CD8-positive, alpha-beta memory T cell (primary cell): ENCODE measurements at places on chromosomes 6 and 20.
A peak's percentile ranks its signal among the peaks of the same experiment; 100 is the strongest.

- peak; percentile 44 for DNase-seq
These were observed 13.0 kb downstream of the PIM1 start for GRCh38 chr6:37182736-37183590.

GRCh38 chr6:62298745-62299392 is 12.8 kb upstream of the KHDRBS2 start:
- no peak for DNase-seq

GRCh38 chr20:44483112-44483511 is 7.4 kb downstream of the TTPAL start:
- DNase-seq = no peak

GRCh38 chr20:25574411-25574810 is 10.9 kb downstream of the NINL start:
- DNase-seq = no peak

GRCh38 chr6:96196633-96197032 is 180.9 kb downstream of the FUT9 start:
- no peak for DNase-seq

GRCh38 chr20:33687370-33687915 is 1.3 kb upstream of the E2F1 start:
- DNase-seq = no peak

GRCh38 chr6:28407401-28407800 is 7.9 kb upstream of the ZSCAN12 start:
- no peak for DNase-seq

- DNase-seq = no peak
These were observed 612.5 kb upstream of the HS3ST5 start for GRCh38 chr6:114955363-114955762.

DNA sequence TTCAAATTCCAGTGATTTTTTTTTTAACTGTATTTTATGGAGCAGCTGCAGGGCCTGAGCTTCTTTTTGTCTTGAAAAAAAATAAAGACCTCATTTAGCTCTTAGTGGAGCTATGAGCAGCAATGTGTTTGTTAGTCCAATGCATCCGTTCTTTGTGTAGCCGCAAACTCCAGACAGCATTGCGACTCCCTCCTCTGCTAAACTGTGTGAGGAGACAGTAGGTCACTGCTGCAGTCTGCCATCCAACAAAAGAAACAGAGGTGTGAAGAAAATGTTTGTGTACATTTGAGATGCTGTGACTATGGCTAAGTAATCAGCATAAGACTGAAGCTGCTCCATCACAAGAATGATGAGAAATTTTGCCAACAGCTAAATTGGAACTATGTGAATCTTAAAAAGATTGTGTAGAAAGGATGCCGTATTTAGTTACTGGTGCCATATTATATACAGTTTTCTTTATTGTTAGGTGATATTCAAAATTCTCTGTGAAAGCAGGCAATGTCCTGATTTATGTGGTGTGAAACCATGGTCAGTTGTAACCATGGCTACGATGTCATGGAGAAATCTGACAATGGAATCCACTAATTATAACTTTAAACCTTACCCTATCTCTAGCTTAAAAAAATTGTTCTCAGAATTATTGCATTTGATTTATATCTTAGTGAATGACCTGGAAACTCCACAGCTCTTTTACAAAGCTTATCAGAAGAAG is 428.8 kb upstream of the EPHA7 start:
- DNase-seq = no peak

- peak; percentile 82 for DNase-seq
These were observed 1.2 kb upstream of the C6orf62 start for GRCh38 chr6:24720131-24720603.

DNA sequence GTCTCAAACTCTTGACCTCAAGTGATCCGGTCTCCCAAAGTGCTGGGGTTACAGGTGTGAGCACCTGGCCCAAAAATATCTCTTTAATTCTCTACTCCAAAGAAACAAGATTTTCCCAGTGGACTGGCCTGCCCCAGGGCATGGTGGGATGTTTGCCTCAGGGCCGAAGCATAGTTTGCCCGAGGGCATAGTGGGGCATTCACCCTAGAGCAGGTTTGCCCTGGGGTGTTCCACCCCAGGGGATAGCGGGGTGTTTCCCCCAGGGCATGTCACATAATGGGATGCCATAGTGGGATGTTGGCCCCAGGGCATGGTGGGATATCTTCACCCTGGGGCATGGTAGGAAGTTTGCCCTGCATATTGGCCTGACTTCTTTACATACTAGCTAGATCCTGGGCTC is 97.2 kb downstream of the VEGFA start:
- no peak for DNase-seq

GRCh38 chr6:33344701-33345697 is 27.5 kb upstream of the ZBTB22 start:
- peak; percentile 85 for DNase-seq

GRCh38 chr20:62706344-62706743 is 2.3 kb upstream of the NTSR1 start:
- DNase-seq = no peak

DNA sequence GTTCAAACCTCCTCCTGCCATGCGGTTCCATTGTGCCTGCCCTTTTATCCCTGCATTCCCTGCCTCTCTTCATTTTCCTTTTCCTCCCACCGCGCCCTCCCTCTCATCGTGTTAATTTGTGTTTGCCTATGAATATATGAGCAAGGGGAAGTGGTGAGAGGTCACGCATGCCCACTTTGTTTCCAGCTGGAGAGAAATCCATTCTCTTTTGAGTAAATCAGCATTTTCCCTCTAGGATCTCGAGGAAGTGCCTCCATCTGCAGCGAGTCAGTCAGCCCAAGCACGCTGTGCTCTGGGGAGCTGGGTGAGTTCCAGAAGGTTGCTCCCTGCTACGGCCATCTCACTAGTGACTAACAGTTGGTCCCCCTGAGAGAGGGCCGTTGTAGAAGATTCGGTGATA is 42.9 kb downstream of the CDH26 start:
- DNase-seq = no peak

DNA sequence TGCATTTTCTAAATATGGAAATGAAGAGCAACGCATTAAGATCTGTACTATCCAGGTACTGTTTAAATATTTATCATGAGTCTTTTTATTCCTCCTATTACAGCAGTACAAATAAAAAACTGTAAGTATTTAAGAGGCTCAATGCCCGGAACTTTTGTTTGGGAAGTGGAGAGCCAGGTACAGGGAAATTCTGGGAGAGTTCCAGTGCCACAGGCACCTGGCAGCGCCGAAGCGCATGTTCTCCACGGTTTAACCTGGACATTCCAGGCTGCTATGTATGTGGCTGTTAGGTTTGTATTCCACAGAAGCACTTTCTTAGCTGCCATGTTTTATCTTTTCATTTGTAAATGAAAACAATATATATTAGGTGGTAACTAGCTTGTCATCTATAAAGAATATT is 81.7 kb downstream of the PREP start:
- no peak for DNase-seq

DNA sequence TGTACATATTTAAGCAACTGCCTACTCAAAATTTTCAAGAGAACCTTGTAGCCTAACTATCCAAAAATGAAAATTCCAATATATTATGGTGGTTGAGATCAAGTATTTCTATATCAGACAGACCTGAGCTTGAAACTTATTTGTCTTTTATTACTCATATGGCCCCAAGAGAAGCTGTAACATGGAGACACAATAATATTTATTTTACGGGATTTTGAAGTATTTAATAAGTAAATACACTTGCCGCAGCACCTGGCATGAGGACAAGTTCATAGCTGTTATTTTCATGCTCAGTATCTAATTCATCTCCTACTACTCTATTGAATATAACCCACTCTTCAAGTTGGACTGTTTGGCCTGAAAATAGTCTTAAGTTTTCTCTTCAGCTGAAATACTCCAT is 28.0 kb downstream of the PTPRK start:
- no peak for DNase-seq

- DNase-seq = no peak
These were observed 1286.4 kb downstream of the GRIK2 start for GRCh38 chr6:102679865-102680264.

DNA sequence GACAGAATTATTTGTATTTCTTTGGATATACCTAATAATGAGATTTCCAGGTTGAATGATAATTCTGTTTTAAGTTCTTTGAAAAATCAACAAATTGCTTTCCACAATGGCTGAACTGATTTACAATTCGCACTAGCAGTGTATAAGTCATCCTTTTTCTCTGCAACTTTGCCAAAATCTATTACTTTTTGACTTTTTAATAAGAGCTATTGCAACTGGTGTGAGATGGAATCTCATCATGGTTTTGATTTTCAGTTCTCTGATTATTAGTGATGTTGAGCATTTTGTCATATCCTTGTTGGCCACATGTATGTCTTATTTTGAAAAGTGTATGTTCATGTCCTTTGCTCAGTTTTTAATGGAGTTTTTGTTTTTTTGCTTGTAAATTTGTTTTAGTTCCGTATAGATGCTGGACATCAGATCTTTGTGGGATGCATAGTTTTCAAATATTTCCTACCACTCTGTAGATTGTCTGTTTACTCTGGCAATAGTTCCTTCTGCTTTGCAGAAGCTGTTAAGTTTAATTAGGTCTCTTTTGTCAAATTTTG is 409.8 kb upstream of the CITED2 start:
- no peak for DNase-seq

- DNase-seq = no peak
These were observed 789.2 kb upstream of the SLC35B3 start for GRCh38 chr6:9224539-9224938.

- no peak for DNase-seq
These were observed 76.6 kb downstream of the TRERF1 start for GRCh38 chr6:42375007-42375635.

DNA sequence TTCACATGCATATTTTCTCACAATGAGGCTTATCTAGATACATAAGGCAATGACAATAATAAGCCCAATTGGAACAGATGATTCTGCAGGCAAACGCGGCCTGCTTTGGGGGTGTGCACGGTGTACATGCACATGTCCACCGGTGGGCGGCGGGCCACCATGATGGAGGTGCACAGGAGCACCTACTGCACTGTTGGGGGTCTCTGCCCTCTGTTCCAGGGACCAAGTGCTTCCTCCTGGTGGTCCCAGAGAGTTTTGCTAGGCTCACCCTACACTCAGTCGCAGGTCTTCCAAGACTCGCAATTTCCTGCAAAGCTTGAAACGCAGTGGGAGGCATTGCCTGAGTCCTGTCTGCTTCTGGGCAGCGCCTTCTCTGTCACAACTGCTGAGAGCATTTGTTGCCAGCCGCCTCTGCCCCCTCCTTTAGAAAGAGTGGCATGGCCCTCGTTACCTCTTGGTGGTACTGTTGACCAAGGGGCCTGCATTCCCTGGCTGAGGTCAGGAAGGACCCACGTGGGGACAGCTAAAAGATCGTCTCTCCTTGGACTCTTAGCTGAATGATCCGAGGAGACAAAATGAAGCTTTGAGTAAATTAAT is 135.3 kb downstream of the ERMARD start:
- DNase-seq = no peak

DNA sequence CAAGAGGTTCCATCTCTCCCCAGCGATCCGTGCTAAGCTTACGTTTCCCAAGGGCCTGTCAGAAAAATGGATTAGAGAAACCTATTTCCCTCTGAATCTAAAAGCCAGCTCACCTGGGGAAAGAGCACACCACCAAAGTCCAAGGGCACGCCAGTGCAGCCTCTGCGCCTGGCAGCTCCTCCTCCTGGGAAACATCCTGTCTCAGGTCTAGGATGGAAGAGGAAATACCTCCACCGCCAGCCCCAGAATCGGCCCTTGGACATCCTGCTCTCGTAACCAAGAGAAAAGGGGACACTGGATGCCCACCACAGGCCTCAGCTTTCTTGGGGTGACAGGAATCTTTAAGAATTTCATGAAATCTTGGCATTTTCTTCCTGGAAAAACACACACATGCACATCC is 18.7 kb downstream of the RAMACL start:
- no peak for DNase-seq

- DNase-seq = no peak
These were observed 35.5 kb upstream of the MAFB start for GRCh38 chr20:40724566-40724965.

- no peak for DNase-seq
These were observed 548.0 kb downstream of the TBC1D32 start for GRCh38 chr6:120786256-120786655.

GRCh38 chr6:5665667-5666066 is 341.1 kb downstream of the NRN1 start:
- DNase-seq = peak; percentile 12

- DNase-seq = no peak
These were observed 64.1 kb downstream of the KIZ start for GRCh38 chr20:21189761-21190523.

GRCh38 chr20:64130876-64131275 is 23.5 kb upstream of the NPBWR2 start:
- no peak for DNase-seq

- no peak for DNase-seq
These were observed 105.5 kb downstream of the AGPAT4 start for GRCh38 chr6:161168281-161168891.

DNA sequence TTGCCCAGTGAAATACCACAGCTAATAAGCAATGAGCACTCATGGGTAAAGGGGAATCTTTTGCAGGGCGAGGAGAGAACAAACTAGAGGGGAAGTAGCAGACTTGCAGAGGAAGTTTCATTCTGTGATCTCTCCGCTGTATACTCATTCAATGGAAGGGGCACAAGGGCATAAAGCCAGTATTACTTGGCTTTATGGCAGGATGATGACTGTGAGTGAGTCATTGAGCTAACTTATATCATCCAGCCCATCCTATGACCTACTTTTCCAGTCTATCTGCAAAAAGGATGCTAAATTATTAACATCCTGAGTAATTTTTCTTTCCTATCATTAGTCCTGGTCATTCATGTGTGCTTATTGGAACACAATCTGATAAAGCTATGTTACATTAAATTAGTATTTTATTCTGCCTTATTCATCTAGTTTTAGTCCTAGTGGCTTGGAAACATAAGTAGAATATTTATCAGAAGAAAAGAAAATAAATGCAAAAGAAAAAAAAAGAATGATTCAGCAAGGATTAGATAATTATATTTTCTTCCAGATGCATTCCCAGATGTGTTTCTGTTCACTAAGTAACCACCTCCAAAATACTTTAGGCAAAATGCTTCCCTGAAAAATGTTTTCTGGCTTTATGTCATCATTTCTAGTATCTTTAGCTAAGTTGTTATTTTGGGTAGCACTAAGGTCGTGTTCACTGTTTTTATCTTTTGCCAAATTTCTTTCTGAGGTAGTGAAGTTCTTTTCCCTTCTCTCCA is 471.7 kb downstream of the CDKAL1 start:
- no peak for DNase-seq

GRCh38 chr20:57433657-57434389 is 42.6 kb downstream of the RBM38 start:
- no peak for DNase-seq

GRCh38 chr20:33061658-33062028 is 7.9 kb downstream of the BPIFB3 start:
- no peak for DNase-seq

GRCh38 chr20:23161968-23162696 is 76.0 kb upstream of the CD93 start:
- no peak for DNase-seq
